ENCODE measurements at places on chromosomes 7 and 10.

DNA sequence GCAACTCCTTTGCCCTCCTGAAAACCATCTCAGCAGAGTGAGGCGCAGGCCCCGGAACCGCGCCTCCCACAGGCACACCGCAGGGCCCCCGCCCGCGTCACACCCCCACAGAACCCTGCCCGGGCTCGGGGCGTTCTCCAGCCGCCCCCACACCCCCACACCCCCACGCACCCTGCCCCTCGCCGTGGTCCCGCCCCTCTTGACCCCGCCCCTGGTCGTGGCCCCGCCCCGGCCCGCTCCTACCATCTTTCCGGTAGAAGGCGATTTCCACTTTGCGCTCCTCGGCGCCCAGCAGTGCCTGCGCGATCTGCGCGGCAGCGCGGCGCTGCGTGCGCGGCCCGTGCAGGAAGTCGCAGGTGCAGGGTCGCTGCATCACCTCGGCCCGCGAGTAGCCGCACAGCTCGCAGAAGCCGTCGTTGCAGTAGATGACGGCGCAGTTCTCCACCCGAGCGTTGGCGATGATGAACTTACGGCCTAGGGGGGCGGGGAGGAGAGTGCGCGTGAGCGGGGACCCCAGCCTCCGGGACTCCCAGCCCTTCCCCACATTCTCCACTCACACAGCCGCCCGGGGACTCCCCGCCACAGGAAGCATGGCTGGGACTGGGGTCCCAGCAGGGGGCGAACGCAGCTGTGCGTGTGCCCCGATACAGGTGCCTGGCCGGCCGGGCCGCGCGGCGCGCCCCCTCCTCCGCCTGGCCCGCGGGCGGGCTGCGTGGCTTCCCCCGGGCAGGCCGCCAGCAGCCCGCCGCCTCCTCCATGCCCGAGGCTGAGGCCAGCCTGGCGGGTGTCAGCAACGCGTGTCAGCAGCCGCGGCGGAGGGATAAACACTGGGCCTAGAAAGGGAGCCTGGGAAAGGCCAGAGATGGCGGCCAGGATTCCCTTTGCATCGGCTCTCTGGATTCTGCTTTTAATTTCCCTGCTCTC is 3.4 kb downstream of the KCNH2 start:
- peak; percentile 81 for DNase-seq

DNA sequence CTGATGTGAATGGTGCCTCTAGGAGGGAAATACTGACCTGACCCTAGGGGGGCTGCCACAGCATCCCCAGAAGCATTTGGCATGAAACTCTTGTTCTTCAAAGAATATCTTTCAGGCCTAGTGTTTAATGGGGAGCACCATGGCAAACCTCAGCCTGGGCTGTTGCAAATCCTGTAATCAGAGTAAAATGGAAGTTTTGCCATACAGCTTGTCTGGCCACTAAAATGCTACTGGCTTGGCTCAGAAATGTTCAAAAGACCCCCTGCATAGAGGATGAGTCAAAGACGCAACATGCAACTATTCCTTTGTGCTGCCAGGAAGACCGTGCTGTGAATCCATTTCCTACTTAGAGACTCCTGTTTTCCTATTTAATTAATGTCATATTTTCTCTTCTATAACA is 26.7 kb downstream of the HECW1 start:
- DNase-seq = no peak

- no peak for DNase-seq
These were observed 187.4 kb upstream of the TMEM72 start for GRCh38 chr10:44723619-44724325.

- no peak for DNase-seq
These were observed 919 bp downstream of the SLC29A4 start for GRCh38 chr7:5283421-5284303.

- no peak for DNase-seq
These were observed 25.4 kb upstream of the ZNF107 start for GRCh38 chr7:64640504-64640903.

DNA sequence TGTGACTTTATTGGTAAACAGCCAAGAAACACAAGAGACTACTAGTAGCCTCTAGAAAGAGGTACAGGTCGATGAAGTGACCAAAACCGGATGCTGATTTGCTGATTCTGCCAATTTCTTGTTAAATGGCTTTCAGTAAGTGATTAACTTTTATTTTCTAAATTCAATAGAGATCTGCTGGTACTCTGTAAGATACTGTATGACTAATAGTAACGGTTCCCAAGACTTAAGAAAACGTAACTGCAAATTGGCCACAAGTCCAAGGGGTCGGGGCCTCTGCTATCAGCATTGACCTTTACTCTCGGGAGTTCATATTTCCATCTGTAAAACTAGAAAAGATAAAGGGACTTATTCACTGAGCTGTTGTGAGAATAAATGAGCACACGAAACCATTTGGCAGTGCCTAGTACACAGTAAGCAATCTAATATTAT is 1.4 kb downstream of the FAM3C start:
- no peak for DNase-seq

DNA sequence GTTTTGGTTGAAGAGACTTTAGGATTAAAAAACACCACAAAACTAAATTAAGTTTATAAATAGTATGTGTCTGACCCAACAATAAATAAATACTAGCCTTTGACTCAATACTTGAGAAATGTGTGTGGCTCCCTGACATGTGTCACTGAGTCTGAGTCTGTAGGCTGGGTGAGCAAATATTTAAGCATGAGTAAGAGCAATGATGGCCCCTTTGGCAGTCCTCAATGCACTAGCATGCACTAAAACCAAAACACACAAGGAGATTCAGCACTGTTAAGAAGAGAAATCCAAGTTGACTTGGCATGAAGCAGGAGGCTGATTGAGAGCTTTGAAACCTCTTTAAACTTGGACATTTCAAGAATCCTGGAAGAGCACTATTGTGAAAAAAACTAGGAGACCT is 37.1 kb downstream of the CCDC71L start:
- no peak for DNase-seq

- no peak for DNase-seq
These were observed 1.8 kb downstream of the TRPV6 start for GRCh38 chr7:142883571-142884285.

GRCh38 chr10:44973323-44974081 is 5.1 kb downstream of the DEPP1 start:
- DNase-seq = peak; percentile 59

DNA sequence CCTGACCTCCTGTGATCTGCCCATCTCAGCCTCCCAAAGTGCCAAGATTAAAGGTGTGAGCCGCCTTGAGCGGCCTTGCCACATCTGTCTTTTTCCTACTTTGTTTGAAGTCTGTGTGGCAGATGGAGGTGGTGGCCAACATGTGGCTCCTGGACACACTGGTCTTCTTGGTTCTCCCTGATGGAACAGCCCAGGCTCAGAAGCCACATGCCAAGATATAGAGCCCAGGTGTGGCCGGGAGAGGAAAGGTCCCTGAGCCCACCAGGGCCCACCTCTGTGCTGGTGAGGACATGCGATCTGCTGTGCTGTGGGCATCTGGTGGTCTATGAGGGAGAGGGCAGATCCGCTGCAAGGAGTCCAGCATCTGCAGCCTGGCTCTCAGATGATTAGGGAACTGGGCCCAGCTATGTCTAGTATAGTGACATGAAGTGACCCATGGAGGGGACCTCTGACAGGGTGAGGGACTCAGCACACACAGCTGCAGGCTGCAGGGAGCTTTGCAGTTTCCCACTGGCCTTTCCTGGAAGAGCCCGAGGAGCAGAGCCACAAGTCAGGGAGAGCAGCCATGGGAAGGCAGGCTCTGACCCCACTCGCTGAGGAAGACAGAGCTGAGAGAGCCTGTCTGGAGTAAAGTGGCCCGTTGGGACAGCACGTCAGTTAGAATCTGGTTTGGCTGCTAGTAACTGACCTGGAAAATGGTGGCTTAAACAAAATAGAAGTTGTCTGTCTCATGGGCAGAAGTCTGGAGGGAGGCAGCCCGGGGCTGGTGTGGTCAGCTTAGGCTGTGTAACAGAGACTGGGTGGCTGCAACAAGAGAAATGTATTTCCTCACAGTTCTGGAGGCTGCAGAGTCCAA is 25.9 kb downstream of the ADCY1 start:
- DNase-seq = no peak

- no peak for DNase-seq
These were observed 382.7 kb downstream of the RPS24 start for GRCh38 chr10:78416031-78417011.

GRCh38 chr10:71788954-71789353 is 15.6 kb upstream of the VSIR start:
- no peak for DNase-seq

GRCh38 chr10:131708225-131708880 is 192.5 kb upstream of the PPP2R2D start:
- DNase-seq = no peak

DNA sequence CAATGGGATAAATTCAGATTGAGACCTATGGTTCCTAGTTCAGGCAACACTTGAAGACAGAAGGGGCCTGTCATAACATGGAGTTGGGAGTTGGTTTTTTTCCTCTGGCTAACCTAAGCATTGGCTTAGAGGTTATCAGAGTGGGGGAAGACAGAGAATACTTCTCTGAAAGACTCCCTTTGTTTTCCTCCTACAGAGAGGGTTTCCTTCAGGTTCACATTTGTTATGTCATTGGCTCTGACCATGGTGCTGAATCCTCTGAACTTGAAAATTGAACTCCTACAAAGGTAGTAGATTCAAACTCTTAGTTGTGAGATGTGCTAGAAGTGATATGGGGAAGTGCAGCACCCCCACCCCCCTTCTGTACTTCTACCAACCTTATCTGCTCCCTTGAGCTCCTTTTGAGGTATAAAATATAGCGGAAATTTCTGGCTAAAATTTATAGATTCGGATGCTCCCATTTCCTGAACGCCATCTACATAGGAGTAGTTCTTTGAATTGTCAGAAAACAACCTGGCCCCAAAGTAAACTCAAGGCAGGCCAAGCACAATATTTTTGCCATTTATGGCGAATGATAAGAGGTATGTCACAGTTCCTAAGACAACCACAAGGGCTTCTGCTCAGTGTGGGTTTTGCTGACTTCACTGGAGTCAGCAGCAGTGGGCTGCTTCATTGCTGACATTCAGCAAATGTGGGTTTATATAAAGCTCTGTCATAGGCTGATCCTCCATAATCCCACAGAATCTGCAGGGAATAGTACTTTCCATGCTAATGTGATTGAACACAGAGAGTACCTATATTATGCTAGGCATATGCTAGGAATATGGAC is 131.6 kb upstream of the KLF14 start:
- DNase-seq = no peak

DNA sequence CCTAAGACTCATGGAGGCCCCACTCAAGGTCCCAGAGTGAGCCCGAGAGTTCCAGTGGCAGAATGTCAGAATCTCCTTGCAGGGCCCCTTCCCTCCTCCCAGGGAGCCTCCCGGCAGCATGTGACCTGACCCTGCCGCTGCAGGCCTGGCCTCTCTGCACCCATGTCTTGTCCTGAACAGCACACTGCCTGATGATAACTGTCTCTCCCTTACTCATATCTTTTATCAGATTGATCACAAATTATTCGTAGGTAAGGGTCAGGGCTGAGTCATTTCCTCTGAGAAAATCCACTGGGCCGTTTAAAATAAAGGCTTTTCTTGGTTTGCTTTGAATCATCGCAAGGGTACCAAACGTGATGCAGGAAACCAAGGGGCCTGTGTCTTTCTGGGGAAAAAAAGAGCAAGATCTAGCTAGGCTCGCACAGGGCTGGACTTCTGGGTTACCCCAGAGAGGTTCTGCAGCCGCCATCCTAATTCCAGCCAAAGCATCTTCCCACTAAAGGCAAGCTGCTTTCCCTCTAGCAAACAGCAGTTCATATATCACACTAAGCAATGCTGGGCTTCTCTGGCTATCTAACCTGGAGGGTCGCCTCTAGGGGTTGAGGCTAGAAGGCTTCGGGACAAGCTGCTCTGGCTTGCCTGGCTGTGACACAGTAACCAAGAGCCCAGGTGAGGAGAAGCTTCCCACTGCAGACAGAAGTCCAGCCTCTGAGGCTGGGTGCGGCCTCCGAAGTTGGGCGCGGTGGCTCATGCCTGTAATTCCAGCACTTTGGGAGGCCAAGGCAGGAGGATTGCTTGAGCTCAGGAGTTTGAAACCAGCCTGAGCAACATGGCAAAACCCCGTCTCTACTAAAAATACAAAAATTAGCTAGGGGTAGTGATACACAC is 104.9 kb downstream of the SPDYE5 start:
- DNase-seq = peak; percentile 70

- no peak for DNase-seq
These were observed 13.4 kb downstream of the LRRC17 start for GRCh38 chr7:102925976-102926782.

- no peak for DNase-seq
These were observed 172.4 kb upstream of the ZNF32 start for GRCh38 chr10:43821103-43821502.

- DNase-seq = no peak
These were observed at the start of gene LRRC18 for GRCh38 chr10:48939790-48940325. Gene LRRC18, minus strand, starts transcription at chr10:48939840. Its CDS starts 25,685 bp downstream, at chr10:48914155.

- no peak for DNase-seq
These were observed 48.7 kb downstream of the BTRC start for GRCh38 chr10:101402711-101403110.

- no peak for DNase-seq
These were observed 84.1 kb downstream of the BMPR1A start for GRCh38 chr10:86840498-86840897.

- DNase-seq = no peak
These were observed 2.2 kb downstream of the GPRIN2 start for GRCh38 chr10:46554166-46554781.

DNA sequence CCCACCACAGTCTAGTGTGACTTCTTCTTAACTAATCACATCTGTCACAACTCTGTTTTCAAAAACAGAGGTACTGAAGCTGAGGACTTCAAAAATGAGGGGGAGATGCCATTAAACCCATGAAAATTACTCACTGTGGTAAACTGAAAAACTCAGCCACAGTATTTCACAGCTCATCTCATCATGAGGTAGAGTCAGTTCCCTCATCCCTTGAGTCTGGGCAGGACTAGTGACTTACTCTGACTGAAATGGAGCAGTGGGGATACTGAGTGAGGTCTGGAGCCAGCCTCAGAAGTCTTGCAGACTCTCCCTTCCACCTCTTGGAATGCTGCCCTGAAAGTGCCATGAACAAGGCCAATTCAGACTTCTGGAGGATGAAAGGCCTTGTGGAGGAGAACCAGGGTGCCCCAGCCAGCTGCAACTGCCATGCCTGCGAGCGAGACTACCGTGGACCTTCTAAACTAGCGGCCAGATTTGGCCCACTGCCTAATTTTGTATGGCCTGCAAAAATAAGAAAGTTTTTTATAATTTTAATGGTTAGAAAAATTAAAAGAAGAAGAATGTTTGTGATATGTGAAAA is 24.7 kb upstream of the ANKRD1 start:
- DNase-seq = no peak

DNA sequence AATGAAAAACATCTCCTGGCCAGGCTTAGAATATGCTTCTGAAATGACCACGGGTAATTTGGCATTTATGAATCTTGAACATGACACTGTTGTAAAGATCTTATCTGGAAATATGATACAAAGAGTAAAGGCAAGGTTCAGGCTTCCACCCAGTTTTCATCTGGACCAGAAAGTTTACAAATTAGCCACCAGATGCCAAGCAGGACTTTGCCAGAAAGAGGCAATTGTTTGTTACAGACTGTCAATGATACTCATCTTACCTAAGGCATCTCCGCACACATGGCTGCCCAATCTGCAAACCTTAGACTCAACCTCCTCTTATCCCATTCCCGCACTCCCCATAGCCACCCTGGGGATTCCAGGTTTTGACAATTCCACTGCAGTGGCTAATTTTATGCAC is 795.3 kb downstream of the TYW1 start:
- DNase-seq = no peak
